ENCODE measurements at places on chromosomes 3 and 15. TPM values are rescaled to one million over a fixed set of nuclear protein-coding genes. Genes with fewer than 3 reads are reported as not detected.

The RASGRF1 gene
- total RNA-seq: 0.50 TPM

The NPRL2 gene
- 25.1 TPM for total RNA-seq

The NRROS gene
- total RNA-seq: under 0.01 TPM

The DPPA4 gene
- total RNA-seq: 1.2 TPM

The CIDEC gene
- 0.15 TPM for total RNA-seq

The POTEB gene
- total RNA-seq: not detected

The PGBD4 gene
- total RNA-seq: 0.67 TPM

The EPHA6 gene
- 0.17 TPM for total RNA-seq

The AQP9 gene
- total RNA-seq: not detected

The EFCC1 gene
- not detected for total RNA-seq

The KBTBD8 gene
- total RNA-seq: 0.74 TPM

The ADCY5 gene
- total RNA-seq: under 0.01 TPM

The MUSTN1 gene
- not detected for total RNA-seq

The FGD5 gene
- total RNA-seq: under 0.01 TPM

The GP5 gene
- not detected for total RNA-seq

The IL5RA gene
- total RNA-seq: not detected

All from bronchus fibroblast of lung (primary cell).